Immature natural killer cell (primary cell): ENCODE measurements at places on chromosomes 13 and 19. TPM values are rescaled to one million over a fixed set of nuclear protein-coding genes. Genes with fewer than 3 reads are reported as not detected.
A peak's percentile ranks its signal among the peaks of the same experiment; 100 is the strongest.

The KLK3 gene
- polyA plus RNA-seq: not detected

The ZNF490 gene
- 3.5 TPM for polyA plus RNA-seq

The CCDC194 gene
- not detected for polyA plus RNA-seq

The IZUMO2 gene
- not detected for polyA plus RNA-seq

The ARMC6 gene
- 45.8 TPM for polyA plus RNA-seq

The RASAL3 gene
- 114 TPM for polyA plus RNA-seq

The FBXO27 gene
- polyA plus RNA-seq: 0.48 TPM

The CDC42EP5 gene
- not detected for polyA plus RNA-seq

The IZUMO4 gene
- polyA plus RNA-seq: not detected

The ZNF550 gene
- 5.3 TPM for polyA plus RNA-seq

The ZNF155 gene
- 2.1 TPM for polyA plus RNA-seq

The ALOX5AP gene
- 449 TPM for polyA plus RNA-seq

GRCh38 chr13:100394005-100394695 is 194.4 kb downstream of the GGACT start:
- DNase-seq: peak; percentile 3

GRCh38 chr19:46192992-46193650 is 36.4 kb upstream of the IGFL1 start:
- no peak for DNase-seq

- no peak for DNase-seq
Measured at GRCh38 chr13:48708764-48709163, 55.0 kb downstream of the CYSLTR2 start.

GRCh38 chr19:10045371-10045770 is 32.1 kb downstream of the RDH8 start:
- no peak for DNase-seq

- DNase-seq: peak; percentile 27
Measured at GRCh38 chr19:13920940-13921747, 15.1 kb downstream of the CC2D1A start.

DNA sequence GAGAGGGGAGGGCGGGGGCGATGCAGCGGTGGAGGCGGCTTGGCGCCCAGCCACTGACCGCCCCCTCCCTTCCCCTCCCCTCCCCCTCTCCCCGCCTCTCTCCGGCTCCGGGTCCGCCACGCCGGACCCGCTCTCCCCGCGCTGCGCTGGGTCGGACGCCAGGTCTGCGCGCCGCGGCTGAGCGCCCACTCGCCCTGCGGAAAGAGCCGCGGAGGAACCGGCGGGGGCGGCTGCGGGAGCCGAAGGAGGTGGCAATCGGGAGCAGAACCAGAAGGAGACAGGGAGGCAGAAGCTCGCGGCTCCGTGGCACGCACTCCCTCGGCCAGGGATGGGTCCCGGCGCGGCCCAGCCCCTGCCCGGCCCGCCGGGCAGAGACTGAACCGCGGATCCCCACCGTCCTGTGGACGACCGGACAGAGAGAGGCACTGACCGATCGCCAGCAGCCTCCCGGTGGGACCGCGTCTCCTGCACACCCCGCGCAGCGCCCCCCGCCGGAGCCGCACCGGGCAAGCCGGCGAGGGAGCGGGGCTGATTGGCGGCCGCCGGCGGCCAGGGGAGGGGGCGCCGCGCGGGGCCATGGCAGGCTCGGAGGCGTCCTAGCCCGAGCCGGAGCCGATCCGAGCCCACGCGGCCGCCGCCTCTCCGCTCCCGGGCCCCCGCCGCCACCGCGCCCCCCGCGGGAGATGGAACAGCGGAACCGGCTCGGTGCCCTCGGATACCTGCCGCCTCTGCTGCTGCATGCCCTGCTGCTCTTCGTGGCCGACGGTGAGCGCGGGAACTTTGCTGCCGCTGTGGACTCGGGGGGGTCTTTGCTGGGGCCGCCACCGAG is at the start of gene VSTM2B:
TSS of gene VSTM2B (plus strand) at position 94 of the 829 bp plus-strand sequence. CDS start at position 684, 590 bp downstream.
- DNase-seq: no peak

DNA sequence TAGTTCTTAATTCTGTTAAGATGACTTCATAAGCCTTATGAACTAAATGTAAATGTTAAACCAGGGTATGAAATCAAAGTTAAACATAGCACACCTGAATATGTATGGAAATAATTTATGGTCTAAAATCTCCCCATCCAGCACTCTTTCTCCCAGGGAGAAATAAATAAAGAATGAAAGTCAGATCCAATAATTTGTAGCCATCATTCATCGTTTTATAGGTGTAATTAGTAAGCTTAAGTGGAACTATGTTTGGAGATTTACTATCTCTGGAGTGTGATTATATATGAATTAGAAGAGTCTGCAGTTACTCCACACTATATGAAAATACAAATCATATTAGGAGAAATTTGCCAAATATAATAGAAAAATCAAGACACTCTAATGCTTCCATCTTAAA is 405.1 kb downstream of the DACH1 start:
- DNase-seq: no peak

DNA sequence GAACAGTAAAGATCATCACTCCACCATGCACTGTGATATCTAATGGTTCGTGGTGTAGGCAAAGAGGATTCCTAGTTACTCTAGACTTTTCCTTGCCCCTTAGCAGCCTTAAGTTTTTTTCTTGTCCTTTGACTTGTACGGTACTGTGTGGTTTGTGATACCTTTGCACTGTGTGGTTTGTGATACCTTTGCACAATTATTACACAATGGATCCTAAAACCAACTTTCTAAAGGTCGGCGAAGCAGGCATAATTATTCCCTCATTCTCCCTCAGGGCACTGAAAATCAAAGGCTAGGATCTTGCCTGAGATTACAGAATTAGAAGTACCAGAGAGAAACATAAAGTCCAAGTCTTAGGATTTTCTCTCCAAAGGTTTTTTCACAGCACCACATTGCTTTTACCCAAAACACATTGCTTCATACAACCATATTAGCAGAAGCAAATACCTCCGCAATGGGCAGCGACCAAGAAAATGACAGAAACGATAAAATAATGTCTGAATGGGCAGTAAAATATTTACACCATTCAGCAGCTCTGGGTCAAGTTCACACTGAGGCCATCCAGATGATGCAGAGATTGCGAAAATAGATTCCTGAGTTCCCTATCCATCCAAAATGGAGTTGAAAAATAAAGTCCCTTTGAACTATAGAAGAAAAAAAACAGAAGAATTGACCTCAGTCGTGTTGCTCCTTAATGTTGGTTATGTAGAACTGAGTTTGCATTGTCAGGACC is 106.4 kb downstream of the FGF14 start:
- no peak for DNase-seq

DNA sequence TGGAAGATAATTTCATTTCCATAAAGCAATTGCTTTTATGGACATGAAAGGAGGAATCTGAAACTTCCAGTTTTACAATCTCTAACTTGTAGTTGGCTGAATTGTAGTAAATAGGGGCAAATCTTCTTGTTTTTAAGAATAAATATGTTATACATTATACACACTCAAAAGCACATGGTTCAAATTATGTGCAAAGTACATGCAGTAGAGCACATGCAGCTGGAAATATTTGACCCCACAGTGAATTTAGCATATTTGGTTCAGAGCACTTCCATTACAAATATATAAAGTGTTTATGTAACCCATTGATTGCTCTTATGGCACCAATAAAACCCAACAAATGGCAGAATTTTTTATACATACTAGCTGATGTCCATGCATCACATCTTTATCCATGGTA is 180.5 kb downstream of the IRS2 start:
- DNase-seq: no peak

DNA sequence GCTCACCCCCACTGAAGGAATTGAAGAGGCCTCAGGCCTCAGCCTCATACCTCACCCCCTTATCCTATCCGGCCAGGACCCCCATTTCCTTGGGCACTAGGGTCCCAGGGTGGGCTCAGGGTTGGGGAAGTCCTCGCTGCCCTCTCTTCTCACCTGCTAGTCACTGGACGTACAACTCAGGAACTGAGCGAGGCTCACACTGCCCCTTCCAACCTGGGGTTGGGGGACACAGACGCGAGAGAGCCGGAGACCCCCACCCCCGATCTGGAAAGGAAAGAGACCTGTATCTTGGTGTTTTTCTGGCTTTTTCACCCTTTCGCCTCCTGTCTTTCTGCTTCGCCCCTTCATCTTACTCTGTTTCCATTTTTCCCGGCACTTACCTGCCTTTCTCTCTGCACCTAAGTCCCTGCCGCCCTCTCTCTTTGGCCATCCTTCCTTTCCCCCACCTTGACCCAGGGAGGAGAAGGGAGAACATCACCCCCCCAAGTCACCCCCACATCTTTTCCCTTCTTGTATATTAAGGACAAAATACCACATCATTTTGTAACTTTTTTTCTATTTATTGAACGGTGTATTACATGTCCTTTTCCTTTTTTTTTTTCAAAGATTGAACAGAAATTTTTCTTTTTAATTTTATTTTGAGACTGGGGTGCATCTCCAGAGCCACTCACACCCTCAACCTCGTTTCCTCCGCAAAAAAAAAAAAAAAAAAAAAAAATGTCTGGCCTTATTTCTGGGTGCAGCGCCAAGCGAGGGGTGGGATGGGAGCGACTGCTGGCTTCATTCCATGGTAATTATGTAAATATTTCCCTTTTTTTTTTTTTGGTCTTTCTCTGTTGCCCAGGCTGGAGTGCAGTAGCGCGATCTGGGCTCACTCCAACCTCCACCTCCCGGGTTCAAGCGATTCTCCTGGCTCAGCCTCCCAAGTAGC is 36.6 kb downstream of the ZSWIM4 start:
- no peak for DNase-seq

GRCh38 chr13:32150794-32151193 is 119.2 kb downstream of the FRY start:
- no peak for DNase-seq

- peak; percentile 67 for DNase-seq
Measured at GRCh38 chr19:49590971-49591730, at the start of gene PRR12. Gene PRR12 (plus strand): TSS chr19:49591182. CDS start chr19:49591655, 473 bp downstream.

GRCh38 chr19:1807030-1807694 is 4.9 kb downstream of the ATP8B3 start:
- DNase-seq: no peak

- DNase-seq: no peak
Measured at GRCh38 chr19:48363500-48363809, 285 bp downstream of the TMEM143 start.

- no peak for DNase-seq
Measured at GRCh38 chr13:75452564-75452963, 29.4 kb downstream of the TBC1D4 start.

- DNase-seq: no peak
Measured at GRCh38 chr19:58038688-58039204, 4.9 kb downstream of the ZSCAN1 start.

DNA sequence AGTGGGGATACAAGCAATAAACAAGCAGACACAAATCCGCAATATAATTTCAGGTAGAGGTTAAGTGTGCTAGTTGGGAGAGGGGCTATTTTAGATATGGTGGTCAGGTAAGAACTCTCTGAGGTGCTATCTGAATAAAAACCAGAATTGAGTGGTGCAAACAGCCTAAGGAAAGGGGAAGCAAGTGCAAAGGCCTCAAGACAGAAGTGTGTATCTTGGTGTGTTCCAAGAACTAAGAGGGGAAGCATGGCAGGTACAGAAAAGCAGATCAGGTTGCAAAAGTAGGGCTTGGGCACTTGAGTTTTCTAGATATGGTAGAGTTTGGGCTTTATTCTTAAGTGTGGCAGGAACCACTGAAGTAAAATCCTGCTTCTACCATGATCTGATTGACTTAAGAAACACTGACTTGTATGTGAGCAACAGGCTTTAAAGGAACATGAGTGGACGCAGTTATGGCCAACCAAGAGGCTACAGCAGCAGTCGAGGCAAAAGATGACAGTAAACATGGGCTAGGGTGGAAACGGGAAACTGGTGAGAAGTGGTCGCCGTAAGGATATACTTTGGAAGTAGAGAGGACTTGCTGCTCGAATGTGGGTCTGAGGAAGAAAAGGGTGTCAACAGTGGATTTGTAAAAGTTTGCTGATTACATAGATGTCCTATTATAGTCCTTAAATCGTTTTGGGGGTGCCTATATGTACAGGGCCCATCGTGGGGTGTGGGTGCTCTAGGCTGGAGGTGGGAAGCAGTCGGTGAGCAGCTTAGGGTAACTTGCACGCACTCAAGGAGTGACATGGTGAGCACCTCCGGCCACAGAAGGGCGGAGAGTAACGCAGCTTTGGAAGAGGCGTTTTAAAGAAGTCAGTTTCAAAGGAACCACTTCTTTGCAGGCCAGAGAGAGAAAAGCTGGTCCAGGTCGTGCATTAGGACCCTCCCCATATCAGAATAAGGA is 677 bp downstream of the TGDS start:
- DNase-seq: no peak

- DNase-seq: no peak
Measured at GRCh38 chr13:100014621-100015020, 33.0 kb downstream of the ZIC2 start.

DNA sequence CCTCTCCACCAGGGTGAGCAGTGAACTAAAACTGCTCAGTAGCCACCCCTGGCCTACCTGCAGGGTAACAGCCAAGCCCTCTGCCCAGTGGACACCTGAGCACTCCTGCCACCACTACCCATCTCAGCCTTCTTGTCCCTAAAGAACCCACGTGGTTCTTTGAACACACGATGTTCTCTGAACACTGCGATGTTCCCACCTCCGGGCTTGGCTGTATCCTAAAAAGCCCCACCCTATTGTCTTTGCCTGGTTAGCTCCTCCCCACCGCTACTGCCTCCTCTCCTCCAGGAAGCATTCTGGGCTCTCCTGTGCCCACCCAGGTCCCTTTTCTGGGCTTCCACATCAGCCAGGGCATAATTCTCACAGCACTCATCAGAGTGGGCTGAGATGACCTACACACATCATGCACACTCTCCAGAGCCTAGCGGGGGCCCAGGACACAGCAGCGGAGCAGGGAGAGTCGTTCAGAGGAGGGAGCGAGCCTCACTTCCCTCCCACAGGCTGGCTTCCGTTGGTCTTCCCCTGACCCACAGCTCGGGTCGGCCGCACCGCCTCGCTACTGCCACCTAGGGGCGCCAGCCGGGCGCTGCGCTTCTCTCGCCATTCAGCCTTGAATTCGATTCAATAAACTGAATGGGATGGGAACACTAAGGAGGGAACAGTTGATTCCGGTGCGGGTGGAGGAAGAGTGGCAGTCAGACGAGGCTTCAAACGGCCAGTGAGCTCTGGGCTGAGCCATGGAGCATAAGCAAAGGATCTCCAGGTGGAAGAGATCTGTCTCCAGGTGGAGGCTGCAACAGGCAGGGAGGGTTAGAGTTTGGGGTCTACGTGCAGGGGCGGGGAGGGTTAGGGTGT is 3.2 kb downstream of the ELAVL1 start:
- DNase-seq: peak; percentile 75

DNA sequence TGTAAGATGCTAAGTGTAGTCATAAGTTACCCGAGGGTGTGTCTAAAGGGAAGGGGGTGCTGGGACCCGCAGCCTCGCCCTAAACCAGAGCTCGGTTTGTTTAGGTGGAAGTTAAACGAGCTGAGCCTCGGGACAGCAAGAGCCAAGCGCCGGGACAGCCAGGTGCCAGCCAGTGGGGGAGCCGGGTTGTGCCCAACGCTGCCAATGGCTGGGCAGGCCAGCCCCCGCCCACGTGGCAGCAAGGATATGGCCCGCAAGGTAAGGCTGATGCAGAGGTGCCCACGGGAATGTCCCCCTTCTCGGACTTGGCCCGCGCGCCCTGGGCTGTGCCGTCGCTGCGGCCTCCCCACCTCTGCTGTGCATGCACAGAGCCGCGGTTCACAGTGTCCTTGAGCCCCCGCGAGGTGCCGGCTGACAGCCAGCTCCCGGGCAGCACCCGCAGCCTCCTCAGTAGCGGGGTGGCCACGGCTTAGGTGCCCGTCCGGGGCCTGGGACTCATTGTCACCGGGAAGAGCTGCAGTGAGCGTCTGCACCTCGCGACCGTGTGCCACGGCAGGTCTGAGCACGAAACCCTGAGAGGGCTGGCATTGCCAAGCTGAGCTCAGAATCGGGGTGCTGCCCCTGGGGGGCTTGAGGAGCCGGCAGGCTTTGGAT is 9.3 kb upstream of the RPS15 start:
- DNase-seq: no peak

- DNase-seq: no peak
Measured at GRCh38 chr13:27622881-27623280, 1.2 kb downstream of the POLR1D start.

- no peak for DNase-seq
Measured at GRCh38 chr13:109626386-109627171, 159.8 kb downstream of the IRS2 start.
